ENCODE measurements at places on chromosomes 2 and 18.

DNA sequence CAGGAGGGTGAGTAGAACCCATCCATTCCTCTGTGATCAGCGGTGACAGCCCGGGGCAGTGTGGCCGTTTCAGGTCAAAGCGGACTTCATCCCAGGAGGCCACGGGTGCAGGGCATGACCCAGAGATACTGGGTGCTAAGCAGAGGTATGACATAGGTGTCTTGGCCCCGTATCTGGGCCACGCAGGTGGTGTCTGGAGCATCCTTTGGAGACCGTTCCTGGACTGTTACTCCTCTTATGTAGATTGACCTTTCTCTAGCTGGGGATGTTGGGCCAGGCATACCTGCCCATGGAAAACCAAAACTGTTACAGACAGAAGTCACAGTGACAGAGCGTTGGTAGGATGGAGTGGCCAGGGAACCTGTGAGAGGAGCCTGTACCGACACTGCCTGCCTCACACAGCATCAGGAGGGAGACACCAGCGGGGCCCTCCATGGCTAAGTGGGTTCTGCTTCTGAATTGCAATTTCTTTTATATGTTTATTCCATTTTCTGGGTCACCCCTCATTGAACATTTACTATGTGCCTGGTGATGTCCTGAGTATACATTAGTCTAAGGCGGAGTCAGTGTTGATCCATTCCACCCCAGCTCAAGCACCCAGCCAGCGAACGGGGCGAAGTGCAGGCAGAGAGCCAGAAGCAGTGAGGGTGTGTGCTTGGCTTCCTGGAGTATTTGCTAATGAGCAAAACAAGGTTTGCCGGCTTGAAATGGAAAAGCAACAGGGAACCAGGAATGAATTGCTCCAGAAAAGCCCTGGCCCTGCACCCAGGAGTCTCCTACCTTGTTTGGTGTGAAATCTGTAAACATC, 141.7 kb downstream of the SH3RF3 start:
- no peak for DNase-seq

GRCh38 chr2:218286570-218287459, 5.5 kb downstream of the TMBIM1 start:
- peak; percentile 84 for DNase-seq

DNA sequence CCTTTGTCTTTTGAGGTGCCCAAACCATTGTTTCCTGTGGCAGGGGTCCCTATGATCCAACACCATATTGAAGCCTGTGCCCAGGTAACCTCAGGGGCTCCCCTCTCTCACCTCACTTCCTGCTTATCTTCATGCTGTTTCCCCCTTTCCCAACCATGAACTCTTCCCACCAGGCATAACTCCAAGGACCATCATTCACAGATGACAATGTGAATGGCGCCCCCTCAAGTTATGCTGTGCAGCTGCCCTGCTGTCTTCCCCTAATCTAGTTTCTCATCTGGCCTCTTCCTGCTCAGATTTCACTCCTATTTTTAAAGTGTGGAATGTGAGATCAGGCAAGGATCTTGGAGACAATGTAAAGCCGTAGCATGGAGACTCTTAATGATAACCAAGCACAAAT, 1.4 kb downstream of the GMPPA start:
- no peak for DNase-seq

DNA sequence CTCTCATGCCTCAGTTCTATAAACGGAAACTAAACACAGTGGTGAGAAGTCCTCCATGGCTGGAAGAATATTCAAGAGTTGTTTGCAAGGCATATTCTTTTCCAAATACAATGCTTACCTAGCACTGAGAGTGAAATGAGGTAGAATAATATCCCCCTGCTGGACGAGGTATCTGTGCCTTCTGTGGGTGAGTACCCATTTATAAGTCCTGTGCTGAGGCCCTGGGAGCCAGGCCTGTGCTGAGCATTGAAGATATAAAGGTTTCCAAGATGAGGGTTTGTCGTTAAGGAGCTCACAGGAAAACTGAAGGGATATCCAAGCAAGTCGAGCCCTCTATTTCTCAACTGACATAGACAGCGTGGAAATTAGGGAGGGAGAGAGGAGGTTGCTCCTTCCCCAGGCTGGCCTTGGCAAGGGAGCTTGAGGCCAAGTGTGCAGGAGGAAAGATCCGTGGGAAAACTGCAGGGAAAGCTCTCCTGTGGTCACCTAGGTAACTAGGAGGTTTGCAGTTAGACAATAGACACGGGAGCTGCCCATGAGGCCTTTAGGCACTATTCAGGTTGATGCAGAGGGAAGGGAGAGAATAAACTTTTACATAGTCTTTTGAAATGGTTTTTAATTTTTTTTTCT, 17.6 kb downstream of the PTPRM start:
- no peak for DNase-seq

DNA sequence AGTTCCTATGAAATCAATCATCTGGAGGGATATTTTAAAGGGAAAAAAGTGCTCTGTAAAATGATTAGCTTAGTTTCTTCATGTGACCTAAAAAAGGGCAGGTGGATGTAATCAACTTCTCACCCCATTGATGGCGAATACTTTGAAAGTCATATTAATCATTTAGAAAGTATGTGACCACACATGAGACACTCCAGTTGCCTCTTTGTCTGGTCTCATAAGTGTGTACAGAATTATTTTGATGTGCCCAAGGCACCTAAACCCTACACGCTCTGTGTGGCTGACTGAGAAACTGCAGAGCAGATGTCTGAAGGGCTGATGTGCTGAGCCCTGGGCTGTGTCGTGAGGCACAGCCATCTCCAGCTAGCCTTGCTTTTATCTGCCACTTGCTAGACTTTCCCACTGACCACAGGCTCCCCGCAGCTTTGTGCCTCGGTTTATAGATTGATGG, 26.9 kb downstream of the SGPP2 start:
- DNase-seq: no peak

DNA sequence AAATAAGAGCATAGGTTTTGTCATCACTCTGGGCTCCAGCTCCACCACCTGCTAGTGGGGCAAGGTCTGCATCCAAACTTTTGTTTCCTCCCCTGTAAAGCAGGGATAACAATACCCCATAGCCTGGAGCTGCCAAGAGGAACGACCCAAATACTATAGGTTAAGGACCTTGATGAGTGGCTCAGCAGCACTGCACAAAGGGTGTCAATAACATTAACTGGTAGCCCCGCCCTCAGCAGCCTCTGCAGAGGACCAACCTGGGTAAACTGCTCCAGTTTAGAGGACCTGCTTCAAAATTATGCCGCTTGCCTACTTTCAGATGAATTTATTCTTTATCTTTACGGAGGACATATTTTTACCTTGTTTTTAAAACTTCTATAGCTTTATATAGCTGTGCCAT, 65.8 kb upstream of the RIOK3 start:
- DNase-seq: no peak

GRCh38 chr18:79873449-79874110, 75.8 kb downstream of the KCNG2 start:
- DNase-seq: no peak

DNA sequence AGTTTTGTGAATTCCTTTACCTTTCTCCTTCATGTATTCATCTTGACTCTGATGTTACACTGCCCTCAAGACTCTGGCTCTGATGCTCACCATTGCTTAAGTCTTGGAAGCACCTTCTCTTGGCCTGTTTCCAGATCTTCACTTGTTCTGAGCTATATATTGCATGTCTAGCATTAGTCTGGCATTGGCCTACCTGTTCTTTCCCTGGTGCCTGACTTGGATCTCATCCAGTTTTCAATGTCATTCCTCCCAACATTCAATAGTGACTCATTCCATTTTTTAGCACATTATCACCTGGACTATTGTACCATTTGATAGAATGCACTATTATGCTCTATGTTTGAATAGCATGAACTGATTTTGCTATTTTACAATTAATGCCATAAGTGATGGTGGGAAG, 127.3 kb upstream of the NYAP2 start:
- DNase-seq: no peak

DNA sequence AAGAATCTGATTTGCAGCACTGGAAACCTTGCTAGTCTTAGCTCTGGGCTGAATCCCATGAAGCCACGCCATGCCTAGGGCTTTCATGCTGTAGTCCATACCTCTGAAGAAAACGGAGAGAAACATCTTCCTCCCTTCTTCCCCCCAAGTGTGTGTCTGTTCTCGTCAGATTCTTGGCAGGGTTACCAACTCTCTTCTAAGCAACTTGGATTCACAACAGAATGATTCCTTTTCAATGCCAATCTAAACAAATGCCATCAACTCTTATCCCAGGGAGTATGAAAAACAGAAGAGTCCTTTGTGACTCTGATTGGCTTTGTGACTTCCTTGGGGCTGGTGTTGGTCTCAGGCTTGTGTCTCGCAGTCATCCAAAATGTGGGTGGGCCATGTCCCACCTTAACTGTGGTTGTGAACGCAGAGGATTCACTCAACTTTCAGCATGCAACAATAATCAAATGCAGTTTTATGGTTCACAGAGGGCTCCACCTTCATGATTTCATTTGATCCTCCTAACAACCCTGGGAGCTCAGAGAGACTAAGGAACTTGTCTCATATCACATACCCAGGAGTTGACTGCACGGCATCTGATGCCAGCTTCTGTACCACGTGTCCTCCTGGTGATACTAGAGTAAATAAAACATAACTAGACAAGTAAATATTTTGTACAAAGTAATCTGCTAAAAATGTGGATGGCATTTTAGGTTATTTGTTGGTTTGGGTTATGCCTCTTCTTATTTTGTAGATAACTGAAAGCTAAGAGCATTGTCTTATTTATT, 186.0 kb upstream of the TNP1 start:
- no peak for DNase-seq

DNA sequence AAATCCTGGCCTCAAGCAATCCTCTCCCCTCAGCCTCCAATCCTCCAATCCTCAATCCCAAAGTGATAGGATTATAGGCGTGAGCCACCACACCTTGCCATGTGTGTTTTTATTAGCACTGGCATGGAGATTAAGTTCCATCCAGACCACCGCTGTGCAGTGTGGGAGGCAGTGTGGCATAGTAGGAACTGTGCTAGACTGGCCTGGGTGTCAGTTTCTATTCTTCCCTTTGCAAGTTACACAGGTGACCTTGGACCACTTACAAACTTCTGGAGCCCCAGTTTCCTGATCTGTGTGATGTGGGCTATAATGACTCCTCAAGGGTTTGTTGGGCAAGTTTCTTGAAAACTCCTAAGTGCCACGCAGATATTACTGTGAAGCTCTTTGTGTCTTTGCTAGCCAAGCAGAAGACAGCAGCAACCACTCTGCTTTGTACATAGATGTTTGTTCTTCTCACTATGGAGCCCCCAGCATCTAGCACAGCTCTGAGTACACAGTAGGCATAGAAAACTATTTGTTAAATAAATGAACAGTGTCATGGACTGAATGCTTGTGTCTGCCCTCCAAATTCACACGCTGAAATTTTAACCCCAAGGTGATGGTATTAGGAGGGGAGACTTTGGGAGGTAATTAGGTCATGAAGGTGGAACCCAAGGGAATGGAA, 93.0 kb downstream of the LBH start:
- DNase-seq: no peak
